ENCODE measurements at places on chromosomes 5 and 9.

GRCh38 chr5:139132515-139132914 is 65.7 kb downstream of the SIL1 start:
- ATAC-seq = no peak

GRCh38 chr5:15620501-15620900 is 120.5 kb downstream of the FBXL7 start:
- ATAC-seq = no peak

DNA sequence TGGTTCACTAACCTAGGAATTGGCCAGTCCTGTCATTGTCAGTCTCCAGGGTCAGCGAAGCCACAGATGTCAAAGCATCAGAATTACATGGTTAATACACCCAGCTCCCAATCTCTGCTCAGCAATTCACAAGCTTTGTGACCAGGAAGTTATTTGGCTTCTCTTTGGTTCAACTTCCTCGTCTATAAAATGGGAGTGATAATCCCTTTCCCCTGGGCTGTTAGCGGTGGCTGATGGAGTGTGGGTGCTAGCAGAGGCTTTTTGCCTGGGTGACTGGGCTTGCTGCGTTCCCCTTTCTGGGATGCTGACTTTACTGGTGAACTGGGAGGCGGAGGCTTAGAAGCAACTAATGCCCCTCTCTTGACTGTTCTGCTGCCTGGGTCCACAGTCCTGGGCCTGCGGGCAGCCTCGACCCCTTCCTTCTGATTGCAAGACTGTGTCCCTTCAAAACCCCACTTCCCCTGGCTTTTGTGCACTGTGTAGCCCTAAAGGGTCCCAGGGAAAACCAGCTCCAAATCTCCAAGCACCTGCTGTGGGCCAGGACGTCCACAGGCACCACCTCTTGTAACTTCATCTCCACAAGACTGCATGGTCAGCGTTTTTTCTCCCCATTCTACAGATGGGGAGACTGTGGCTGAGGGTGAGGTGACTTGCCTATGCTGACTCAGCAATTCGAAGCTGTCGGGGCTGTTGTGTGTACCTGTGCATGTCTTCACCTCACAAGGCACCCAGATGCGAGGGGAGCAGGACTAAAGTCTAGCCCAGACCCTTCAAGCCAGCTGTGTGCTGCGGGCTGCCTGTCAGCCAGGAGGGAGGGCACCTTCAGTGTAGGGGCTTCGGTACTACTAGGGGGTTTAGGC is 45.2 kb upstream of the NEURL1B start:
- no peak for ATAC-seq

- ATAC-seq = no peak
Measured at GRCh38 chr5:78886341-78887230, 98.5 kb downstream of the ARSB start.

DNA sequence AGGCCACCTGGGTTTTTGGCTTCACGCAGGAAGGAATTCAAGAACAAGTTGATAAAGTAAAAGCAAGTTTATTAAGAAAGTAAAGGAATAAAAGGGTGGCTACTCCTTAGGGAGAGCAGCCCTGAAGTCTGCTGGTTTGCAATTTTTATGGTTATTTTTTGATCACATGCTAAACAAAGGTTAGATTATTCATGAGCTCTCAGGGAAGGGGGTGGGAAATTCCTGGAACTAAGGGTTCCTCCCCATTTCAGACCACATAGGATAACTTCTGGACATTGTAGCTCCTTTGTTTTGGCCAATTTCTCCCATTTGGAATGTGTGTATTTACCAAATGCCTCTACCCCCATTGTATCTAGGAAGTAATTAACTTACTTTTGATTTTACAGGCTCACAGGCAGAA is 63.9 kb upstream of the SYK start:
- ATAC-seq = no peak

- no peak for ATAC-seq
Measured at GRCh38 chr5:95284572-95285408, at the start of gene MCTP1. TSS of gene MCTP1 (minus strand) at chr5:95285094.

DNA sequence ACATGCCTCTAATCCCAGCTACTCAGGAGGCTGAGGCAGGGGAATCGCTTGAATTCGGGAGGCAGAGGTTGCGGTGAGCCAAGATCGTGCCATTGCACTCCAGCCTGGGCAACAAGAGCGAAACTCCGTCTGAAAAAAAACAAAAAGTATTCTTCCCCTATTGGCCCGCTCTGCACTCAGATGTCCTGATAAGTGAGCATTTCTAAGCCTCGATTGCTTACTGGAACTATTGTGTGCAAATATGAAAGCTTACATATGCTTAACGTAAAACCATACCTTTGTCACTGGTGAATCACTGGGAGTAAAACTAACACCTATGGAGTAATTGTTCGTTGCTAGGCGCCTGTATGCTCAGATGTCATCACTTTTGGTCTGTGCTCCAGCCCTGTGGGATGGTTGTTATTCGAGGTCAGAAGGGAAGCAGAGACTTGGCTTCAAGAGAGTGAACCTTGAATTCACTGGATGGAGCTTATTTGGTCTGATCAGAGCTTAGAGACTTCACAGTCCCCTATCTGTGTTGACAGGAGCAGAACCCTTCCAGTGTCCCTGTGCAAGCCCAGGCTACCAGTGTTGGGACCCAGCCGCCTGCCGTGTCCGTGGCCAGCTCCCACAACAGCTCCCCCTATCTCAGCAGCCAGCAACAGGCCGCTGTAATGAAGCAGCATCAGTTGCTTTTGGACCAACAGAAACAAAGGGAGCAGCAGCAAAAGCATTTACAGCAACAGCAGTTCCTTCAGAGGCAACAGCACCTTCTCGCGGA is 25.3 kb upstream of the LTC4S start:
- peak; percentile 72 for ATAC-seq

GRCh38 chr5:158947846-158948245 is 151.9 kb downstream of the EBF1 start:
- ATAC-seq = no peak

- ATAC-seq = no peak
Measured at GRCh38 chr9:81462801-81463200, 226.5 kb downstream of the TLE1 start.

- ATAC-seq = no peak
Measured at GRCh38 chr5:77232574-77233358, 22.3 kb downstream of the PDE8B start.

DNA sequence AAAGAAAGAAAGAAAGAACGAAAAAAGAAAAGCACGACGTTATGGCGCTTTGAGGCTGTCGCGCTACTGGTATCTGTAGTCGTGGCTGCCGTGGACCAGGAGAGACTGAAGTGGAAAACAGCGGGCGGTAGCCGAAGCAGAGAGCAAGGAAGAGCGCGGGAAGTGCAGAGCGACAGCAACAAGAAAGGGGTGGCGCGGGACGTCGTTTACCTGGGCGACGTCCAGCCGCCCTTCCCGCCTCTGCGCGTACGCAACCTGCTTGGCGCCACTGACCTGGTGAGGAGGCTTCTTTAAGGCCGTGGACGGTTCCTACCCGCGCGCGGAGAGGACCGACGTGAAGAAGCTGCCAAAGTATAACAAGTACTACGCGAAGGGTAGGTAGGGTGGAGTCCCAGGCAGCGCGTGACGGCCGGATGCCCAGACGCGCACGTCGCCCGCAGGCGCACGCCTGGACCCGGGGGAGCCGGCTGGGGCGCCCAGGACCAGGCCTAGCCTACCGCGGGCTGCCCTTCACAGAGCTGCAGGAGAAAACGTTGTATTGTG is 15.4 kb downstream of the CCL28 start:
- peak; percentile 95 for ATAC-seq

GRCh38 chr5:147168578-147169327 is 66.1 kb upstream of the STK32A start:
- ATAC-seq = no peak

- no peak for ATAC-seq
Measured at GRCh38 chr5:3194271-3194670, 401.4 kb upstream of the IRX1 start.

- ATAC-seq = no peak
Measured at GRCh38 chr5:548256-548655, 24.0 kb upstream of the SLC9A3 start.

DNA sequence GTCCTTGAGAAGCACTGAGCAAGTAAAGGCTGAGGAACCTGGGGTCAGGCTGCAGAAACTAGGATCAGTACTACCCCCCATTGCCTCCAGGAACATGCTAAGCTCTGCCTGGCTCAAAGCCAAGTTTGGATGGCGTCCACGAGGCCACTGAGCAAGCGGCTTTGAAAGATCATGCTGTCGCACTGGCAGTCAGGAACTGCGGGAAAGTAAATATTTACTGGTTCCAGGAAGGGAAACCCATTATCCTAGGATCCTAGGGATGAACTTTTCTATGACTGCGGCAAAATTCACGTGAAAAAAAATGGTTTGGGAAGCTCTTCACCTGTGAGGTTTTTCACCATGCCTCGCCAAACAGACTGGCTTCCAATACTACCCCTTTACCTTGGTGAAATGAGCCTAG is 75.3 kb upstream of the PJA2 start:
- no peak for ATAC-seq

- peak; percentile 89 for ATAC-seq
Measured at GRCh38 chr5:1488882-1489680, 34.7 kb downstream of the LPCAT1 start.

GRCh38 chr9:126348911-126349550 is 22.4 kb downstream of the MVB12B start:
- ATAC-seq = no peak

DNA sequence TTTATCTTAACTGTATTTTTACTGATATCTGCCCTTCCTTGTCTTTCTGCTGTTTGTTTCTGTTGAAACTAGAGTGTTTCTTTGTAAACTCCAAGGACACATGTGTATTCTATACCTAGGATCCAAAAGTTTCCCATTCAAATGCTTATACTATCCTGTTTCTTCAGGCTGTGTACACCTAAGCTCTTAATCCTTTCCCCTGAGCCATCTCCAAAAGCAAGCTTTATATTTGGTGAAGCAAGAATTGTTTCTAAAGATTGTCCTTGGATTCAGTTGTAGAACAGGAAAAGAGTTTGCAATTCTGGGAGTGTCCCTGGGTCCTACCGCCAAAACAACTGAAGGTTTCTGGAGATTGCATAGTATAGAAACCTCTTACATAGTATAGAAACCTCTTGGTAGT is 65.9 kb downstream of the CWC27 start:
- ATAC-seq = no peak

GRCh38 chr5:51997949-51998348 is 614.7 kb downstream of the ISL1 start:
- no peak for ATAC-seq

DNA sequence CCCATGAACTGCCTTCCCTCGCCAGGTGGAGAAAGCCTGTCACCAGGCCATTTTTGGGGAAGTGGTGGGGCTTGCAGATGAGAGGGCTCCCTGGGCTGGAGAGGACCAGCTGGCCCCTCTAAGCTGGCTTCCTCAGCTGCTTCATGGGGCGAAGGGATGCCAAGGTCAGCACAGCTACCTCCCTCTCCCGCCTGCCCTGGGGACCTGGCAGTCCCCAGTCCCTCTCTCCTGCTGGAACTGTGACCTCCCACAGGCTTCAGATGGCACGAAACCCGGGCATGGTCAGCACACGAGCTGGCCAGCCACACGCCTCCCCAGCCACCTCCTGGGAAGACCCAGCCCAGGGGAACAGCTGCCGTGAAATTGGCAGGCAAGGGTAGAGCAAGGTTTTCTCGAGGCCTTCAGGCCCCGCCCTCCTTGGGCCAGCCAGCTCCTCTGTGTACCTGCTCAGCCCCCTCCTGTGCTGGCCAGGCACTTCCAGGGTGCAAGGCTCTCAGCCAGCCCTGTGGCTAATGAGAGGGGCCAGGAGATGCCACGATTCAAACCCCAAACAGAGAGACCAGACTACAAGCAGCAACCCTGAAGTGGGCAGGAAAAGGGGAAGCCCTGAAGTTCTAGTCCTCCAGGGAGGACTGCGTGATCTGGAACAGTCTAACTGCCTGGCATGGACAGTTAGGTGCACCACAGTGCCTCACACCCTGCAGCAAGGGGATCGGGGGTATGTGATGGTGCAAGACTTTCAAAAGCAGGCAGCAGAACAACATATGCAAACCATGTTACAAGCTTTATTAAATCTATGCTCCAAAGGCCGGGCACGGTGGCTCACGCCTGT is 12.9 kb downstream of the PLPP7 start:
- ATAC-seq = no peak

GRCh38 chr9:35871545-35871944 is 1.3 kb upstream of the OR13J1 start:
- no peak for ATAC-seq

DNA sequence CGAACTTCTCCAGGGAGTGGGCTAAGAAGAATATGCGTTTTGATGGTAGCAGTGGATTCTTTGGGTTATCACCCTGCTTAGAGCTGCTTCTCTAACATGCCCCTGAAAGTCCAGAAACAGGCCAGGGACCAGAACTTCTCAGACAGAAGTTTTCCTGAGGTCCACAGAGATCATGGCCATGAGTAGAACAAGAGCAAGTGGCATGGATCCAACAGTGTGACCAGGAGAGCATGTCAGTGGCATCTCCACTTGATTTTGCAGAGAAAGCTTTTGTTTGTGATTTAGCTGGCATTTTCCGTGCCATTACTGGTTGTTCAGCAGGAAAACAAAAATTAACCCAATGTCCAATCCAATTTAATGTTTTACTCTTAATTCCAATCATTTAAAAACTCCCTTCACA is 298.5 kb upstream of the CD180 start:
- ATAC-seq = no peak

DNA sequence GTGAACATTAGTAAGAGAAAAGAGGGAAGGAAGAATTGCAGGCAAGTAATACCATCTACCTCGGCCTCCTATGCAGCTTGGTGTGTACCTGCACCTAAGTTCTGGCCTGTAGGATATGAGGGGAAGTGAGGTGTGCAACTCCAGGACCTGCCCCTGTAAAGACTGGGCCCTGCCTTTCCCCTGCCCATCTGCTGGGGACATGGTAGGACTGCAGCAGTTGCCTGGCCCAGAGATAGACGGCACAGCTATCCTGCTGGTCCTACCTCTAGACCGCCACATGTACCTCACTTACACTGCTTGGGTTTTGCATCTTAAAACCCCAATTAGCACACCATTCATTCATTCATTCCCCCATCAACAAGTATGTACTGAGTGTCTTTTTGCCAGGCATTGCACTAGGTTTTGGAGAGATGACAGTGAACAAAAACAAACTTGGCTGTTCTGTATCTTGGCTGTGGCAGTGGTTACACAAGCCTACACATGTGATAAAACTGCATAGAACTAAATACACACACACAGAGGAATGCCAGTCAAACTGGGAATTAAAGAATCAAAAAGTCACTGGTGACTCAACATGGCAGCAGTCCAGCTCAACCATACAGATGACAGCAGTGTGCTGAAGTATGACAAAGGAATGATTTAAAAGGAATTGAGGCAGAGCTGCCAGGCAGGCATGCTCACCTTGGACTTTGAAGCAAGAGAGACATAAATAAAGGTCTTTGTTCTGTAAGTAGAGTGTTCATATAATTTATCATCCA is 23.3 kb upstream of the MGAT1 start:
- peak; percentile 58 for ATAC-seq
